Stimulated activated CD4-positive, alpha-beta T cell treated with anti-CD3 and anti-CD28 coated beads, Interleukin-2, amount 100 ng/mL, for 24 hours (primary cell): ENCODE measurements at places on chromosomes 7 and 10.

DNA sequence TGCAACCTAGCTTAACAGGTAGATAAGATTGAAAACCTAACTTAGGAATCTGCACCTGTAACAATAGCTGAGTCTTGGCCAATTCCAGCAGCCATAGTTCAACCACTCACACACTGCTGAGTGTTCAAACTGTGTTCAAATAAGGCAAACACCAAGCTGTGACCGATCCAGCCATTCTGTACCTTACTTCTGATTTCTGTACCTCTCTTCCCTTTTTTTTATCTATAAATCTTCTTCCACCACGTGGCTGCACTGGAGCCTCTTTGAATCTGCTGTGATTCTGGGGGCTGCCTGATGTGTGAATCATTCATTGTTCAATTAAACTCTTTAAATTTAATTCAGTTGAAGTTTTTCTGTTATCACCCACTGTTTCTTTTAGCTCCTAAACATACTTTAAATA lies 15.7 kb upstream of the FOXL3 start:
- no peak for DNase-seq

DNA sequence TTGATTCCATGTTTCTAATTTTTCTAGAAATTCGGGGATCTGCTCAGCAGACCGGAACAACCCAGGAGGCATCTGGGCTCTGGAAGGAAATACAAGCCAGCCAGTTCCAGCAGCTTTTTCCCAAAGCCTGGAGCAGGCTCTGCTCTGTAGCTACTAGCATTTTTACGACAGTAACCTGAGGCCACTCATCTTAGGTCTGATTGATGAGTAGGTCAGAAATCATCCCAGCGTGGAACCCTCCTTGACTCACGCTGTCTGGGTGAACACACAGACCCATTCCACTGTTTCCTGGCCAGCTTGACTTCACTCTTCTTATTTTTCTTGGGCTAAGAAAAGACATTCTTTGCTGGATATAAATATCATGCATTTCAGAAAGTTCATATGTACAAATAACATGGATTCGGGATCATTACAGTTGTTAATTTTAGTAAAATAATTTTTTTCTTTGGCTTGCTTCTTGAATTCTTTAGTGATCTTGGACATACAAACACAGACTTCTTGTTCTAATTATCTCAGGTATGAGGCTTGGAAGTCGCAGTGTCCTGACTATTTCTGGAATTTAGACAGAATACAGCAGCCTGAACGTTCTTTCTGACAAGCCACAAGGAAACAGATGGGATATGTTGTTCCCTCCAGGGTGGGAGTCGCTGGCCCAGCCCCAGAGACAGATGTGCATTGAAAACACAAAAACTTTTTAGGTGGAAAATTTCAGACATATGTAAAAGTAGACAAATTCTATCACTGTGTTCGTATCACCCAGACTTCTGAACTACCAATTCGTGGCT lies 54.6 kb upstream of the PITRM1 start:
- DNase-seq: no peak

GRCh38 chr10:104498347-104499081 lies 142.6 kb upstream of the SORCS3 start:
- no peak for DNase-seq

GRCh38 chr10:49053053-49053997 lies 62.0 kb downstream of the VSTM4 start:
- no peak for DNase-seq
